ENCODE measurements at places on chromosomes 5 and 9. TPM values are rescaled to one million over a fixed set of nuclear protein-coding genes. Genes with fewer than 3 reads are reported as not detected.

Gene SREK1IP1
- 11.7 TPM for total RNA-seq

Gene GRM6
- total RNA-seq = not detected

Gene TMEM232
- total RNA-seq = 1.2 TPM

Gene LEAP2
- not detected for total RNA-seq

Gene LCN2
- total RNA-seq = 3.7 TPM

Gene SMIM33
- total RNA-seq = not detected

Gene GHR
- total RNA-seq = 15.9 TPM

Gene TLX3
- total RNA-seq = not detected

Gene PCDHA9
- total RNA-seq = 0.06 TPM

Gene LIFR
- total RNA-seq = 70.6 TPM

Gene C5orf52
- total RNA-seq = not detected

Gene ECSCR
- 10.7 TPM for total RNA-seq

Gene PPP1R26
- 11.5 TPM for total RNA-seq

Gene NR5A1
- not detected for total RNA-seq

Gene FSD1L
- 1.3 TPM for total RNA-seq

Gene SAPCD2
- total RNA-seq = 25.6 TPM

Gene UNC13B
- 29.0 TPM for total RNA-seq

Gene IRX2
- 31.6 TPM for total RNA-seq

Gene MAMDC2
- 5.7 TPM for total RNA-seq

Gene GARIN3
- total RNA-seq = not detected

Gene LHX3
- not detected for total RNA-seq

Gene FOXD1
- 1.5 TPM for total RNA-seq

Gene IFNK
- total RNA-seq = not detected

Gene GLRA1
- not detected for total RNA-seq

Gene COQ4
- total RNA-seq = 80.4 TPM

Gene KCNV2
- total RNA-seq = not detected

Gene TIMD4
- not detected for total RNA-seq

Gene PDE8B
- total RNA-seq = 2.9 TPM

Gene ANKRD31
- 0.19 TPM for total RNA-seq
